ENCODE measurements at places on chromosomes 1 and 21.

GRCh38 chr1:3910857-3911845, 11.1 kb upstream of the C1orf174 start:
- peak; percentile 7 for DNase-seq

DNA sequence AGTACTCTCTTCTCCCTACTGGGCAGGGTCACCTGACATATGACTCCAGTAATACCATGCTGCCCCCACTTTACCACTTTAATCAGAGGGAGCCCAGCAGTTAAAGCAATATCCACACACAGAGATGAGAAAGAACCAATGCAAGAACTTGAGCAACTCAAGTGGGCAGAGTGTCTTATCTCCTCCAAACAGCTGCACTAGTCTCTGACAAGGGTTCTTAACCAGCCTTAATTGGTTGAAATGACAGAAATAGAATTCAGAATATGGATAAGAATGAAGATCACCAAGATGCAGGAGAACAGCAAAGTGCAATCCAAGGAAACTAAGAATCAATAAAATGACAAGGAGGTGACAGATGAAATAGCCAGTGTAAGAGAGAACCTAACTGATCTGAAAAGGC, 91.0 kb downstream of the KCNT2 start:
- no peak for DNase-seq

GRCh38 chr1:25430967-25431881, 527 bp downstream of the MACO1 start:
- DNase-seq, result no peak

- no peak for DNase-seq
Observed at GRCh38 chr1:164510435-164510834, 48.5 kb upstream of the PBX1 start.

- no peak for DNase-seq
Observed at GRCh38 chr1:16244650-16245285, 7.8 kb upstream of the CPLANE2 start.

GRCh38 chr1:193417945-193418744, 231.7 kb upstream of the B3GALT2 start:
- DNase-seq, result peak; percentile 31

GRCh38 chr1:98903261-98903660, 101.4 kb downstream of the PLPPR5 start:
- DNase-seq, result peak; percentile 46

DNA sequence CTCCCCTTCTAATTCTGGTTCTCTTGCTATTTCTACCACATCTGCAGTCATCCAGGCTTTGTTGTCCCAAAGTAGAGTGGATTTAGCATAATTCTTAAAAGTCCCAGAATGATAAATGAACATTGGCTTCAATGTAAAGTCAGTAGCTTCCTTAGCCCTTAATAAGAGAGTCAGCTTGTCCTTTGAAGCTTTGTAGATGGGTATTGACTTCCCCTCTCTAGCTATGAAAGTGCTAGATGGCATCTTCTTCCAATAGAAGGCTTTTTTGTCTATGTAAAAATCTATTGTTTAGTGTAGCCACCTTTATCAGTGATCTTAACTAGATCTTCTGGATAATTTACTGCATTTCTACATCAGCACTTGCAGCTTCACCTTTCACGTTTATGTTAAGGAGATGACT, 181.4 kb upstream of the B3GALT2 start:
- no peak for DNase-seq

DNA sequence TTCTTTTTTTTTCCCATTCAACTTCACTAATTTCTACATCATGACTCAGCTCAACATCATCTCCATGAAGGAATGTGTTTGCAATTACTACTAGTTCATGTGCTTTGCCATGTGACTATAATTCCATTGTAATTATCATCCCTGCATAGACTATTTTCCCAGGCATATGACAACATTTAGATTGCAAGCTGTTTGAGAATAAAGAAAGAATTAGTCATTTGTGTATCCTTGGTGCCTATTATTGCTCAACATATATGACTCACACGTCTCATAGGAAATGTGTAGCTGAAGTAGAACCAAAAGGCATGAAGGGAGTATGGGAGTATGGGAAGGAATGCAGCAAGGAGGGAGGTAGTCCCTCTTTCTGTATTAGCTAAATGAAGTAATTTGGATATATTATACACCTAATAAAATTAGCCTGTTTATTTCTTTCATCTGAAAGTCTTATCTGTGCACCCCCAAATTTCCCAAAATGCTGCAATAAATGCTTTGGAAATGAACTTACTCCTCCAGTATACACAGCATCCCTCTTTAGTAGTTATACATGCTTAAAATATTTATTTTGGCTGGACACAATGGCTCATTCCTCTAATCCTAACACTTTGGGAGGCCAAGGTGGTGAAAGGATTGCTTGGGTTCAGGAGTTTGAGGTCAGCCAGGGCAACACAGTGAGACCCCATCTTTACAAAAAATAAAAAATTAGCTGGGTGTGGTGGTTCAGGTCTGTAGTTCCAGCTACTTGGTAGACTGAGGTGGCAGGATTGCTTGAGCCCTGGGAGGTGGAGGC, 316.9 kb upstream of the ADGRL4 start:
- peak; percentile 12 for DNase-seq

DNA sequence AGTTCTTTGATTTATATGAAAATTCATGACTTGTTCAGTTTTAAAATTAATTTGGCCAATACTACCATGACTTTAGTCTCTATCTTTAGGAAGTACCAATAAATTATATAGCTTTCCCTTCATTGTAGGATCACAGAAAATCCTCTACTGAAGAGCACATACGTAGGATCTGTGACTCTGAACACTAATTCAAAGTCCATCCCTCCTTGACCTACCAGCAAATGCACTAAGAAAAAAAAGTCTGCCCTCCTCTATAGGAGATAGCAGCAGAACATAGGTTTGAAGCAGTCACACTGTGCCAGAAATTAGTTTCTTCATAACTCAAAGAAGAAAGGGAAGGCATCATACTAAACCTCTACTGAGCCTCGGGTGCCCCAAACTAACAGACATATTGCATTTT, 16.5 kb downstream of the BRWD1 start:
- no peak for DNase-seq

GRCh38 chr1:160427625-160428024, 27.3 kb downstream of the VANGL2 start:
- DNase-seq, result no peak

GRCh38 chr1:145771056-145771455, 51.8 kb downstream of the CD160 start:
- no peak for DNase-seq

- no peak for DNase-seq
Observed at GRCh38 chr21:20639026-20639425, 359.2 kb upstream of the NCAM2 start.

DNA sequence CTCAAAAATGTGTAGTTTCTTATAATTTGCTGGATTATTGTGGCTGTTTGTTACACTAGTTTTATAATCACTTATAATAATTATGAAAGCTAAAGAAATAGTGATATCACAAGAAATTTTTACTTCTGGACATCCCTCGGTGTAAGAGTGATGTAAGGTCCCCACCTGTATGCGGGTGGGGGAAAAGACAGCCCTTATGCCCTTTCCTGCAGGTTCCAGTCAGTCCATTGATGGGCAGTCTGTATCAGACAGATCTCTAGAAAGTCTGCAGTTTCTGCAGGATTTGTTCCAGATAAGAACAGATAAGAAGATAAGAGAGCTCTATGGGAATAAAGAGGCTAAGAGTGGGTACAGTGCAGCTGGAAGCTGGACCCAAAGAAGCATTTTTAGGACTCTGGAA, 89.3 kb downstream of the NTNG1 start:
- DNase-seq, result no peak

DNA sequence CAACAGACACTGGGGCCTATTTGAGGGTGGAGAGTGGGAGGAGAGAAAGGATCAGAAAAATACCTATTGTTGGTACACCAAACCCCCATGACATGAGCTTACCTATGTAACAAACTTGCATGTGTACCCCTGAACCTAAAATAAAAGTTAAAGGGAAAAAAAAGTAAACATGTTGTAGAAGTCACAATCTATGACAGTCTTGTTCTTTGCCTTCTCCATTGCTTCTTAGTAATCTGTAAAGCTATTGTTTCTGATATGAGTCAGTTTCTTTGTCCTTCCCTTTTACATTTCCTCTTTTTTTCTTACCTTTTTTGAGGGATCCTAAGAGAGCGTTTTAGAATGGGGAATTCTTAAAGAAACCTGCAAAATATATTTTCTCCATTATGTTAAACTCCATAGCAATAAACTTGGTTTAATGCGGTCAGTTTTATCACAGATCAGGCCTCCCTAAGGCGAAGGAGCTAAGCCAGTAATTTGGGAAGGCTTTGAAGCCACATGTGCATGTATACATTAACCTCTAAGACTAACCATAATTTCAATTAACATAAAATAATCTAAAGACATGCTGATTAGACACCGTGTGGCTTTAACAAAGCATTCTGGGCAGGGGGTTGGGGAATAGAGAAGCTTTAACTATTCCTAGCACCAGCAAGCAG, 77.8 kb upstream of the C1orf105 start:
- peak; percentile 34 for DNase-seq

DNA sequence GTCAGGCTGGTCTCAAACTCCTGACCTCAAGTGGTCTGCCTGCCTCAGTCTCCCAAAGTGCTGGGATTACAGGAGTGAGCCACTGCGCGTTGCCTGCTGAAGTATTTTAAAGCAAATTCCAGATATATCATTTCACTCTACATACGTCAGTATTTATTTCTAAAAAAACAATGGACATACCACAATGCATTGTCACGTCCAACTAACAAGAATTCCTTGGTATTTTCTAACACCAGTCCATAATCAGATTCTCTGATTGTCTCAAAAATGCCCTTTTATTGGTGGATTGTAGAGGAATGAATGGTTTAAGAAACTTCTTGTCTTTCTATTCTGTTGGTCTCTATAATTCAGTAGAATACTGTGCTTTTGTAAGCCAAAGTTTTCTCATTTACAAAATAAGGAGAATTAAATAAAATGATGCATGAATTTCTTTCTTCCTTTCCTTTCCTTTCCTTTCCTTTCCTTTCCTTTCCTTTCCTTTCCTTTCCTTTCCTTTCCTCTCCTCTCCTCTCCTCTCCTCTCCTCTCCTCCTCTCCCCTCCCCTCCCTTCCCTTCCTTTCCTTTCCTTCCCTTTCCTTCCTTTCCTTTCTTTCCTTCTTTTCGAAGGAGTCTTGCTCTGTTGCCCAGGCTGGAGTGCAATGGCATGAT, 55.8 kb downstream of the VPS13D start:
- DNase-seq, result no peak

GRCh38 chr1:206555473-206555935, 48.2 kb downstream of the RASSF5 start:
- DNase-seq, result no peak

DNA sequence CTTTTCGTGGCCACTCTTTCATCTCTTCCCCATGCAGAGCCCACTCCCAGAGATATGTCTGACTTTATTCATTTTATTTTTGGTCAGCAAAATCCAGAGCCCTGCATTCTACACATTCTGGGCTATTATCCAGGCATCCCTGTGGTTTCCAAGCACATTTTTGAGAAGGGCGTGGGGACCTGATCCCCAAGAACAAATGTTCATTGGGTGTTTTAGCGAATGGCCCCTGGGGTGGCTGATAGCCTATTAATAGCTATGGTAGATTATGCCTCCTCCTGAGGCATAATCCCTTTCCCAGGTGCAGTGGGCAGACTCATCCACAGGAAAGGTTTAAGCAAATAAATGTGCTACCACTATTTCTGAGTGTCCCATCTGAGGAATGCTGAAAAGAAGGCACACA, 511.8 kb upstream of the USP24 start:
- DNase-seq, result no peak

DNA sequence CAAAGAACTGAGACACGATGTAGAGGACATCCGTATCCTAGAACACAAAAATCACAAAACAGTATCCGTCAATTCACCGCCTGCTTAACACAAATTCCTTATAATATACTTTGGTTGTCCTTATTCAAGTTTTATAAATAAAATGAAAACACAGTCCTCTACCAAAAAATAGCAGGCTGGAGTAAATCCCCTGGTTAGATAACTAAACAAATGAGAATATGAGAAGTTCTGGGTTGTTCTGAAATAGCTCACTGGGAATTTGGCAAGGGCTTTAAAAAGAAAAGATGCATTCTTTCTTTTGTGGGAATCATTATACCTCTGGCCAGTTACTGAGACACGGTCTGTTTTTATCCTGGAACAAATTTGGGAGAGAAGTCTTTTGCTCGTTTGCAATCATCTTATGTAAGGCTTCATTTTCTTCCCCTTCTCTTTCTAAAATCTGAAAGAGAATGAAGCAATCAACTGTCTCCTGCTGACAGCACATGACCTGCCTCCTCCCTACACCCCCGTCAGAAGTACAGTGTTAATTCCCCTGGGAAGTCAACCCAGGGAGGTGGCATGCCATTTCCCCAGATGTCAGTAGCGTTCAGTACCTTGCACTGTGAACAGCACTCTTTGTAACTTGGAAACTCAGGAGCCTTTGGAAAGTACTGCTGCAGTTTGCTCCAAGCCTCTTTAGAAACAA, 37.1 kb upstream of the RAP1GAP start:
- peak; percentile 17 for DNase-seq

GRCh38 chr21:29730281-29730680, 209.5 kb downstream of the GRIK1 start:
- DNase-seq, result no peak

DNA sequence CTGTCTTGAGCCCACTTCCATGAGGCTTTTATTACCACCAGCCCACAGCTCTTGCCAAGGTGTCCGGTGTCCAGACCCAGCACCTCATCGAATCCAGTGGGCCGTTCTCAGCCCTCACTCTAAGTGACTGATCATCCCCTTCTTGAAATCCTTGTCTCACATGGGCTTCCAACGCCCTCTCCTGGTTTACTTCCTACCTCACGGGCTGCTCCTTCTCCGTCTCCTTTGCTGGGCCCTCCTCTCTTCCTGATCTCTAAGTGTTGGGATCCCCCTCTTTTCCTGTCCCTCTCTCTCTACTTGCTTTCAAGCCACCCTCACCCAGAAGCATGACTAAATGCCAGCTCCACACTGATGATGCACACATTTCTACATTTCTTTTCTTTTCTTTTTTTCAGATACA, 9.0 kb upstream of the RHBG start:
- DNase-seq, result no peak

- peak; percentile 50 for DNase-seq
Observed at GRCh38 chr1:204989266-204990058, 53.5 kb upstream of the CNTN2 start.

DNA sequence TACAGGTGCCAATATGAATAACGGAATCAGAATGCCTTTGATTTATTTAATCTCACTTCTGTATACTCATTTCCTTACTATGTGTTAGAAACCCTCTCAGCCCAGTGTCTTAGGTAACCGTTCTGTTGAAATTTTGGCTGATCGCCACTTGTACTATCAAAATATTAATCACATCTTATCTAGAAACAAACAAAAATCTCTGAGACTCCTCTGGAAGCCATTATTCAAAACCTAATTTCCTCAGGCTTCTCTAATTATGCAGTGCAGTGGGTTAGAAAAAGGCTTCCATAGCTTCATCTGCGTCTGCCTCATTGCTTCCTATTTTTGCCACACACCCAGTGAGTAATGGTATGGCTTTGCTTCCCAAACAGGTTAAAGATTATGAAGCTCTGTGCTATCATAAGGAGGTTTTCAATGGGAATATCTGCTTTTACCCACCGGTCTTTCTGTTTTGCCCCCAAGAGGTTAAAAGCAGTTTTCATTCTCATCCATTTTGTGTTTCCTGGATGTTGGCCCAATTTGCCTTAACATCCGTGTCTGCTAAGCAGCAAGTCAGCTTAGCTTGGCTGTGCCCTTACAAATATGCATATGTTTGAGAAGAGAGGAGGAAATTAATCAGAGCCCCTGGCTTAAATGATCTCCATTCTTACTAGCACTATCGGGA, 129.6 kb downstream of the RYR2 start:
- no peak for DNase-seq

GRCh38 chr1:233040494-233040893, 90.1 kb downstream of the NTPCR start:
- no peak for DNase-seq

- DNase-seq, result no peak
Observed at GRCh38 chr1:228849011-228849541, 113.8 kb downstream of the RHOU start.
